ENCODE measurements at places on chromosomes 12 and 14. TPM values are rescaled to one million over a fixed set of nuclear protein-coding genes. Genes with fewer than 3 reads are reported as not detected.

The LUM gene
- total RNA-seq = 481 TPM

The RPL10L gene
- total RNA-seq = not detected

The BDKRB2 gene
- 0.40 TPM for total RNA-seq

The PLEKHD1 gene
- total RNA-seq = 0.08 TPM
